Central memory CD8-positive, alpha-beta T cell (primary cell): ENCODE measurements at places on chromosomes 2 and 18.

GRCh38 chr2:84969511-84970209, 1.3 kb upstream of the KCMF1 start:
- H3K36me3 ChIP-seq = peaks cover 34% of the 10 kb centered on the region
- peak overlapping the region; percentile 100 for H3K4me3 ChIP-seq
- H3K27me3 ChIP-seq = no peaks in the 10 kb centered on the region
- DNase-seq = no peak
- peak overlapping the region; percentile 98 for H3K27ac ChIP-seq

DNA sequence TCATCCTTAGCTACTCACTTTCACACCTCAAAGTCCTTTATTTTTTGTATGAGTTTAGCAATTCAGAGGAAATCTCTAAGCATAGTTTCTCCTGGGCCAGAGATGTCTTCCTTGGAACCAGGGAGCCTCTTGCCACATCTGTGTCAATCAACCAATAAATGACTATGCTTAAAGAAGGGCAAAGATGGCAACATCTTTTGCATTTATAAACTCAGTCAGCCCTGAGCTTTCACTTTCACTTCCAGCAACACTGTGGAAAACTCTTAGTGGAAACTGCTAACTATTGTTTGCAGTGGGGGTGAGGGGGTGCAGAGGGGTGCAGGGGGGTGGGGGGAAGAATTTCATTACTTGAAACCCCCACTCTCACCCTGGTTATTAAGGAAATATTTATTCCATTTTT, 3.4 kb downstream of the ACVR1C start:
- peaks cover 8% of the 10 kb centered on the region for H3K4me1 ChIP-seq
- peaks cover 2% of the 10 kb centered on the region for H3K36me3 ChIP-seq
- H3K4me3 ChIP-seq = peak overlapping the region; percentile 18
- H3K27me3 ChIP-seq = peaks cover 24% of the 10 kb centered on the region
- H3K27ac ChIP-seq = no peak overlapping the region

DNA sequence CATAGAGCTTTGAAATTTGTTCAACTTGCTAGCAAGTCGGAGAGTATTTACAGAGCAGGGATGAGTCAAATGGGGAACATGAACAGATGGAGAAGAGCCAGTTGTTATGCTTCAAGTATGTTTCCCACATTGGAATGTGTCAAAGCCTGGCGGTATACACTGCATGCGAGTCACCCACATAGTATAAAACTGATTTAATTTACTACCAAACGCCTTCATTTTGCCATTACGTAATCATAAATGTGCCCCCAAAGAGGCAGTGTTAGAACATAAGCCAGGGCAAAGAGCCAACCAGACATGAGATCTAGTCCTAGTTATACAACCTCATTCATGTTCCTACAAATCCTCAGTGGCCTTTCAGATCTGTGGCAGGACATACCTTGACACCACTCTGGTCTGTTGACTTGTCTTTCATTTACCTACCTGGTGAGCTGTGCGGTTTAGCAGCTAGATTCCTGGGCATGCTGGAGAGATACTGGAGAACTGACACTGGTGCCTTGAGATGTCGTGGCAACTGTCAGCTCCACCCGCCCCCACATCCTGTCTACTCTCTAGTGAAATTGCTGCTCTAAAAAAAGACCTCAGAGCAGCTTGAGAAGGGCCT, 21.7 kb upstream of the NRP2 start:
- H3K36me3 ChIP-seq = no peaks in the 10 kb centered on the region
- H3K27me3 ChIP-seq = no peaks in the 10 kb centered on the region
- H3K4me1 ChIP-seq = no peaks in the 10 kb centered on the region
- DNase-seq = no peak
- no peak overlapping the region for H3K4me3 ChIP-seq

DNA sequence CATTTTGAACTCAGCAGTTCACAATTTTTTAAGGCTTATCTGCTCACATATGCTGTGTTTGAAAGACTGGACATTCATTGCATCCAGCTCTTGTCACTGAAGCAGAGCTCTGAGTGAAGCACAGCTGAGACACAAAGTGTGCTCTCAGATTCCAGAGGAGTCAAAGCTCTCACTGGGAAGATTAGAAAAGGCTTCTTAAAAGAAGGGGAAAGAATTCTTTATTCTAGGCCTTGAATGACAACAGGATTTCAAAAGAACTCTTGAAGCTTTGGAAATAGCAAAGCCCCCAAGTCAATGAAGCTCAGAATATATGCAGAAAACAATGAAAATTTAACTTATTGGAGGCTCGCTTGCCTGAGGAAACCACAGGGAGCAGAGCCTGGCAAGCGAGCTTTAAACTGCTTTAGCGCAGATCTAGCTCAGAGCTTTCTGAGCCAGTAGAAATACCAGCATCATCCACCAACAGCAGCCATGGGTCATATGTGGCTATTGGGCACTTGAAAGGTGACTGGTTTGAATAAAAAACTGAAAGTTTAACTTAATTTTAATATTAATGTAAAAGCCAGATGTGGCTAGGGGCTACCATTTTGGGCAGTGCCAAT, 369.7 kb downstream of the OSR1 start:
- no peaks in the 10 kb centered on the region for H3K27me3 ChIP-seq
- H3K27ac ChIP-seq = no peak overlapping the region
- H3K36me3 ChIP-seq = no peaks in the 10 kb centered on the region
- DNase-seq = no peak
- no peak overlapping the region for H3K4me3 ChIP-seq

DNA sequence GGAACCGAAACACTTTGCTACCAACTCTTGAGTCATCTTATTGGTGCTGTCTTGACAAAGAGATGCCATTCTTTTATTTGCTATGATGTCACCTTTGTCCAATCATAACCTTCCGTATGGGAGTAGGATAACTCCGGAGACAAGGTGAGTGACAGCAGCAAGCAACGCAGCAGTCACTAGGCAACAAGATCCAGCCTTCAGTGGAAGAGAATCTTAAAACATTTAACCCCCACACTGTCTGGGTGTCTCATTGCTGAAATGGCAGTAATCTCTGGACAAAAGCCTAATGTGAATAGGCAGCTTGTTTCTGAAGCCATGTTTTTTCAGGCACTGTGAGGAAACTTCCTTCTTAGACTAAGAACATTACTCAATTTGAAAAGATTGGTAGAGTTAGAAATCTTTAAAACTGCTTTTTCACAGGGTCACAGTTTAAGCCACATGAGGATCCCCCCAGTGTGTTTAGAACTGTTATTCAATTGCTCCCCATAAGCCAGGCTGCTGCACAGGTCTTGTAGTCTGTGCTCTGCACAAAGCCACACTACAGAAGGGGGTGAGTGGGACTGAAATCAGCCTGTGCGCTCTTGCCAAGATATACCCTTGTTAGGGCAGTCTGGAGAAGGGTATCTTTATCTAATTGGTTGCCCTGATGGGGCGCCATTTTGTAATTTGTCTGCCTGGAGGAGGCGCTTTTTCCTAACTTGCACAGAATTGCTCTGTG, 131.5 kb upstream of the STON1 start:
- peaks cover 7% of the 10 kb centered on the region for H3K4me1 ChIP-seq
- no peak for DNase-seq
- no peak overlapping the region for H3K4me3 ChIP-seq
- H3K27ac ChIP-seq = no peak overlapping the region
- H3K27me3 ChIP-seq = no peaks in the 10 kb centered on the region

DNA sequence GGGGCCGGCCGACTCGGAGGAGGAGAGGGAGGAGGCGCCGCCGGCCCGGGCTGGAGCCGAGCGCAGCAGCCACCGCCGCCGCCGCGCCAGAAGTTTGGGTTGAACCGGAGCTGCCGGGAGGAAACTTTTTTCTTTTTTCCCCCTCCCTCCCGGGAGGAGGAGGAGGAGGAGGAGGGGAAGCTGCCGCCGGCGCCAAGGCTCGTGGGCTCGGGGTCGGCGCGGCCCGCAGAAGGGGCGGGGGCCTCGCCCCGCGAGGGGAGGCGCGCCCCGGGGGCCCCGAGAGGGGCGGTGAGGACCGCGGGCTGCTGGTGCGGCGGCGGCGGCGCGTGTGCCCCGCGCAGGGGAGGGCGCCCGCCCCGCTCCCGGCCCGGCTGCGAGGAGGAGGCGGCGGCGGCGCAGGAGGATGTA, 316 bp downstream of the CRIM1 start:
- no peak for DNase-seq
- H3K27me3 ChIP-seq = peaks cover 14% of the 10 kb centered on the region
- H3K4me3 ChIP-seq = peak overlapping the region; percentile 90
- no peak overlapping the region for H3K27ac ChIP-seq

DNA sequence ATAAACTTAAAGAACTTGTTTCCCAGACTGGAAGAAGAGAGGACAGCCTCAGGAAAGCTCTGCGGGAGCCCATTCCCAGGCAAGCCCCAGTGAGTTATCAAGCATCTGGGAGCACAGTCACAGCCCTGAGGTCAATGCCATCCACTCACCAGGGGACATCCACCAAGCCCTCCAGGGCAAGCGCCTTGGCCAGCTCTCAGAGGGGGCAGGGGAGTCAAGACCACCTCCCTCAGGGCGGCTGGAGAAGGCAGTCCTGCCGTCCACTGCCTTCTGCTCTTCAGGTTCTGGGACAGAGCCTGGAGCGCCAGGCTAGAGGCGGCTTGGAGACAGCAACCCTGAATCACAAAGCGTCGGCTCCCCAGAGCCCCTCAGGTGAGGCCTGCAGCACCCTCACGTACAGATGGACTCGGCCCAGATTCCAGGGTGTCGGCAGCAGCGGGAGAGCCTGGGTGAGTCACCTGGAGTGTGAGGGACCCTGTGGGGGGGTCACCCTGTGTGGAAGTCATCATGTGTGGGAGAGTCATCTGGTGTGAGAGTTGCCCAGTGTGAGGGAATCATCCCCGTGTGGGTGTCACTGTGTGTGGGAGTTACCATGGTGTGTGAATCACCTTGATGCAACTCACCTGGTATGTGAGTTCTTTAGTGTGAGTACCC, 100.9 kb upstream of the TEX51 start:
- no peak overlapping the region for H3K4me3 ChIP-seq
- H3K36me3 ChIP-seq = no peaks in the 10 kb centered on the region
- no peaks in the 10 kb centered on the region for H3K4me1 ChIP-seq
- H3K27ac ChIP-seq = no peak overlapping the region
- no peak for DNase-seq

GRCh38 chr2:99442837-99443236, 47.0 kb downstream of the REV1 start:
- no peaks in the 10 kb centered on the region for H3K27me3 ChIP-seq
- H3K27ac ChIP-seq = no peak overlapping the region
- H3K4me3 ChIP-seq = no peak overlapping the region
- peaks cover 19% of the 10 kb centered on the region for H3K36me3 ChIP-seq

GRCh38 chr2:159608723-159609308, 7.5 kb downstream of the BAZ2B start:
- H3K27me3 ChIP-seq = no peaks in the 10 kb centered on the region
- H3K4me1 ChIP-seq = no peaks in the 10 kb centered on the region
- no peak overlapping the region for H3K27ac ChIP-seq
- no peak for DNase-seq
- H3K4me3 ChIP-seq = no peak overlapping the region

DNA sequence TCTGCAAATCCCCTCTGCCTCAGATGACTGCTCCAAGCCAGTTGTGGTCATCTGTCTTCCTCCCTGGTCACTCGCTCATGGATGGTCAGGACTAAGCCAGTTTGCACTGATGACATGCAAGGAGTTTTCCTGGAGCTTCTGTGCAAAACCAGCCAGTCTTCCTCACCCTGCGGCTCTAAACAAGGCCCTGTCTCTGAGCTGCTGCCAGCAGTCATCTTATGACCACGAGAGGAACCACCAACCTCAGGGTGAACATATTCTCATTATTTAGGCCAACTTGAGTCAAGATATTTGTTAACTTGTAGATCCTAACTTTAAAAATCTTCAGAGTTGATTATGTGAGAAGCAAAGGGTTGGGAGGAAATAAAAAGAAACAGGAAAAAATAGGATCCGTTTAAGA, 119.9 kb upstream of the CAB39 start:
- H3K27me3 ChIP-seq = no peaks in the 10 kb centered on the region
- H3K4me1 ChIP-seq = peaks cover 52% of the 10 kb centered on the region
- no peak overlapping the region for H3K27ac ChIP-seq
- DNase-seq = no peak
- no peaks in the 10 kb centered on the region for H3K36me3 ChIP-seq

DNA sequence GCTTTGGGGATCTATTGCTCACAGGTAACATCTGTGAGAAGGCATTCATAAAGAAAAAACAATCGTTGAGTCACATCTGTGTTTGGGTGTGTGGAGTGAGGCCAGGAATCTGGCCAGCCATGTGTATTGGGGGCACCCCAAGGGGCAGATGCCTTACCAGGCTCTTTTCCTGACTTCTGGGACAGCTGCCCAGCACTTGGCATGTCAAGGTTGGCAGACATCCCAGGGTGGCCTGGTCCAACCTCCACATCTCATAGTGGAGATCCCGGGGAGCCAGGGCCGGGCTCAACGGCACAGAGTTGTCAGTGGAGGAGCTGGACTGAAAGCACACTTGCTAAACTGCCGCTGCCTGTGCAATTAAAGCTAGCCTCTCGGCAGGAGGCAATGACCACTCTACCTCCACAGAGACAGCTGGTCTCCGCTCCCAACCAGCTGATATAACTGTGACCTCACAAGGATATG, 75.3 kb upstream of the MGAT4A start:
- no peak for DNase-seq
- no peaks in the 10 kb centered on the region for H3K36me3 ChIP-seq
- no peak overlapping the region for H3K27ac ChIP-seq
- no peak overlapping the region for H3K4me3 ChIP-seq
- peaks cover 7% of the 10 kb centered on the region for H3K4me1 ChIP-seq
- H3K27me3 ChIP-seq = no peaks in the 10 kb centered on the region

GRCh38 chr18:54888933-54889332, 60.7 kb downstream of the RAB27B start:
- no peaks in the 10 kb centered on the region for H3K4me1 ChIP-seq
- no peak overlapping the region for H3K4me3 ChIP-seq
- peaks cover 2% of the 10 kb centered on the region for H3K36me3 ChIP-seq
- no peaks in the 10 kb centered on the region for H3K27me3 ChIP-seq

GRCh38 chr2:154425994-154426393, 272.5 kb upstream of the KCNJ3 start:
- no peak for DNase-seq
- no peaks in the 10 kb centered on the region for H3K4me1 ChIP-seq
- H3K36me3 ChIP-seq = no peaks in the 10 kb centered on the region
- H3K4me3 ChIP-seq = no peak overlapping the region
- no peaks in the 10 kb centered on the region for H3K27me3 ChIP-seq

- H3K4me1 ChIP-seq = no peaks in the 10 kb centered on the region
- DNase-seq = no peak
- no peak overlapping the region for H3K27ac ChIP-seq
- H3K27me3 ChIP-seq = peaks cover 27% of the 10 kb centered on the region
These were observed 47.8 kb downstream of the CYP27C1 start for GRCh38 chr2:127172306-127172705.

DNA sequence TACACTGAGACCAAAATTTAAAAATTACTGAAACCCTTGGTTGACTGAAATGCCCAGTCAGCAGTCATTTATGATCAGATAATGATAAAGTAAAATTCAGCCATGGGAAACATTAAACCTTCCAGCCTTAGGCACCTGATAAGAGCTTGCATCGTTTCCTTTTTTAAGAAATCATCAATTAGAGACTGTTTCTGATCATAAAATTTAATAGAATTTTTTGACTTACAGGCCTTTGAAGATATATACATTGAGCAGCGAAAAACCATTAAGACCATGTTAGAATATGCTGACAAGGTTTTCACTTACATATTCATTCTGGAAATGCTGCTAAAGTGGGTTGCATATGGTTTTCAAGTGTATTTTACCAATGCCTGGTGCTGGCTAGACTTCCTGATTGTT, 99.6 kb upstream of the CSRNP3 start:
- H3K36me3 ChIP-seq = no peaks in the 10 kb centered on the region
- H3K4me3 ChIP-seq = no peak overlapping the region
- peaks cover 8% of the 10 kb centered on the region for H3K27me3 ChIP-seq
- DNase-seq = no peak
- H3K4me1 ChIP-seq = no peaks in the 10 kb centered on the region
